Activated T-helper 1 cell treated with anti-CD3 and anti-CD28 coated beads, Interleukin-2, amount 50 U/mL, for 16 hours (primary cell): ENCODE measurements at places on chromosomes 6 and 20.

DNA sequence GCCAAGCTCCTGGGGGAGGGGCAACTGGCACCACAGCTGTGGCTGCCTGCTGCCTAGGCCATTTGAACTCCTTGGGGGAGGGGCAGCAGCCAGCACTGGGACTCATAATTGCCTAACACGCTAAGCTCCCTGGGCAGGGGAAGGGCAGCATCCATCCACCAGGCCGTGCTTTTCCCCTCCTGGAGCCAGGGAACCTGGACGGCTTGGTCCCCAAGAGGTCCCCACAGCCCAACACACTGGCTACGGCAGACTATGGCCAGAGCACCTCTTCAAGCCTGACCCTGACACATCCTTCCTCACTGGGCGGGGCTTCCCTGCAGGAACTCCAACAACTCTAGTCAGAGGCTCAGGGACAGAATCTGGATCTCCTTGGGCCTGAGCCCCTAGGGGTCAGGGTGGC, 269.4 kb downstream of the RNF144B start:
- no peak for DNase-seq

DNA sequence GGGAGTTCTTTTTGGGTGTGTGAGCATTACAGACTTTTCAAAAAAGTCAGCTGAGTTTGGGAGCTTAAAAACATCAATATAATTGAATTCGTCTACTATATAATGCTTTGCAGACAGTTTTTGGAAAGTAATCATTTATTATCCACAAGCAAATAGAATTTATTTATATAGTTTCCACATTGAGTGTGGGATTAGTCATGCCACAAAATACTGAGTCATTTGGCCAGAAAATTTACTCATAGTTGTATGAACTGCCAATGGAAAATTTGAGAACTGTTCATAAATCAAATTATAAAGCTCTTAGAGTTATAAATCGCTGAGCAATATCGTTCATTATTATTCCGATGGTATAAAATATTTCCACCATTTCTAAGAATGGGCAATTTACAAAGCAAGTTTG, 5.0 kb downstream of the BEND6 start:
- DNase-seq, result no peak

- no peak for DNase-seq
These were observed 21.6 kb downstream of the MGME1 start for GRCh38 chr20:17990278-17990972.

GRCh38 chr6:25428758-25429317, 149.7 kb downstream of the CARMIL1 start:
- DNase-seq, result no peak

DNA sequence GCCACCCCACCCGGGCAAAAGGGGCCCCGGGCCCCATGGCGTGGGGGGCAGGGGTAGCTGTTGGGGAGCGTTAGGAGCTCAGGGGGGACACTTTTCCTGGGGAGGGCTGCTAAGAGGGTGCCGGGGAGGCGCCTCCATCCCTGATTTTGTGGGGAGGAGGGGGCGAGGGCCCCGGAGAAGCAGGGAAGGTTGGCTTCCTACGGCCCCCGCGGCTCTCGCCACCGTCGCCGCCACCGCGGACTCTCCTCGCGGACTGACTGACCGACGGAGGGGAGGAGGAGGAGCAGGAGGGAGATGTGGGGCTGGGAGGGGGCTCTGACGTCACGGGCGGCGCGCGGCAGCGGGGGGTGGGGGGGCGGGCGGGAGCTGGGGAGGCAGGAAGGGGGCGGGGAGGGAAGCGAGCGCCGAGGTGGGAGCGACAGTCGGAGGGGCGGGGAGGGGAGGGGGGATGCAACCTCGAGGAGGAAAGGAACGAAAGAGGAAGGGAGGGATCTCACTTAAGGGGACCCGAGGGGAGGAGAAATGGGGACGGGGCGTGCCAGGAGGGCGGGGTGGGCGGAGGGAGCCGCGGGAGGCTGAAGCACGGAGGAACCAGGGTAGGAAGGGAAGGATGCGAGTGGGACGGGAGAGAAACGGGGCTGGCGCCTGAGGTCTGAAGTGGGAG, 5.1 kb downstream of the GABBR1 start:
- no peak for DNase-seq

DNA sequence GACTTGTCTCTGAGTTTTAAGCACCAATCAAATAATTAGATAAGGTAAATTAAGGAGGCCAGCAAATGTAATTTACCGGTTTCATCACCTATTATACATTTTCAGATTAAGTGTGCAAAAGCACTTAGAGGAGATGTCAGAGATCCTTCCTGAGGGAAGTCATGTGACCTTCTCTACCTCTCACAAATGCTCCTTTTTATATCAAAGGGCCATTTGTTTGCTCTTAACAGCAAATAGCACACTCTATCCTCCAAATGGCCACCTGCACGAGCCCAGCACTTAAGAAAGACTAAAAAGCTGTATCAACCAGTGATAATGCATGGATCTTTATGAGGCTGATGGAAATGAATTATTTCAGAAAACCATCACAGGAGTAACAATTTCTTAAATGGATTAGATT, 149.4 kb downstream of the ELOVL4 start:
- DNase-seq, result no peak

- DNase-seq, result no peak
These were observed 751.5 kb downstream of the CBLN4 start for GRCh38 chr20:55253781-55254180.
